Activated naive CD4-positive, alpha-beta T cell treated with anti-CD3 and anti-CD28 coated beads for 36 hours (primary cell): ENCODE measurements at places on chromosomes 7 and 10. TPM values are rescaled to one million over a fixed set of nuclear protein-coding genes. Genes with fewer than 3 reads are reported as not detected.

The ASB10 gene
- total RNA-seq = not detected

The TMEM130 gene
- total RNA-seq = 0.10 TPM

The ANLN gene
- total RNA-seq = 64.8 TPM

The MACC1 gene
- not detected for total RNA-seq

The RPEL1 gene
- total RNA-seq = 0.17 TPM

The EBLN1 gene
- total RNA-seq = not detected

The PRKCQ gene
- total RNA-seq = 49.5 TPM

The NCF1 gene
- 0.50 TPM for total RNA-seq

The CALY gene
- total RNA-seq = not detected

The SEMA3A gene
- 3.0 TPM for total RNA-seq

The ANKRD30A gene
- total RNA-seq = not detected

The CPN1 gene
- total RNA-seq = not detected

The UBE3C gene
- total RNA-seq = 52.9 TPM

The EPO gene
- not detected for total RNA-seq

The TUBB8 gene
- not detected for total RNA-seq

The AKR1C4 gene
- total RNA-seq = not detected

The ATXN7L1 gene
- 9.2 TPM for total RNA-seq

The FMC1 gene
- total RNA-seq = 10.6 TPM

The CYP3A7 gene
- not detected for total RNA-seq

The PNLIP gene
- total RNA-seq = not detected

GRCh38 chr10:132232023-132232951, 45.5 kb downstream of the DPYSL4 start:
- peak; percentile 54 for DNase-seq

- no peak for DNase-seq
These were observed 33.2 kb downstream of the DRGX start for GRCh38 chr10:49362596-49363260.

GRCh38 chr10:120719333-120719732, 131.8 kb upstream of the WDR11 start:
- DNase-seq = no peak

DNA sequence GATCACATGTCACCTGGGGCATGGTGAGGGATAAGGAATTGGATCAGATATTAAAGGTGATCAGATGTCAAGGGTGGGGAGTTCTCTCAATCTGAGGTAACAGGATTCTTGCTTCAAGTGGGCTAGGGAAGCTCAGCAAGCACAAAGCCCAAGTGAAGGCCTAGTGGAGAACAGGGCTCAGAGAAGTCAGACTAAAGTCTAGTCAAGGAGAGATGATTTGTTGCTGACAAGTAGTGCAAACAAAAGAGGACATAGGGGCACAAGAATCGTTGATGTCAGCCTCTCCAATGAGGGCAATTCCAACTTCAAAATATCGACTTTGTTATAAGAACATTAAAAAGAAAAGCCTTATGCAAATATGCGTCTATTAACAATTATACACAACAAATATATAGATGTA, 852.8 kb upstream of the CELF2 start:
- DNase-seq = no peak

- DNase-seq = no peak
These were observed 30.0 kb upstream of the KNDC1 start for GRCh38 chr10:133129859-133130495.

DNA sequence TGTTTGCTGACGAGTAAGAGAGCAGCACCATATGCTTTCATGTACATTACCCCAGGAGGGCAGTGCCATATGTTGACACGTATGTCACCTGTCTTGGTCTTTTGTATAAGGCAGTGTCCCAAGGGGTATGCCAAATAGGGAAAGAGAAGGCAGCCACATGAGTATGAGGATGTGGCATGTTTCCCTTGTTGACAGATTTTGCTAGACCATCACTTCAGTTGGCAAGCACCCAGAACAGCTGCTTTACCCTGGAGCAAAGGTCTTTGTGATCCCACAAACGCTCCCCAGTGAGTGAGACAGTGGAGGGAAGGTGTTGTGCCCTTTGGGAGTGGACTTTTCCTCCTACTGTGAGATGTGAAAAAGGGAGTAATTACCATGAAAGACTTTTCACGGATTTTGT, 350.1 kb downstream of the ETV1 start:
- no peak for DNase-seq

- DNase-seq = no peak
These were observed 224.1 kb downstream of the SLC25A13 start for GRCh38 chr7:96097835-96098234.

- DNase-seq = no peak
These were observed 148.4 kb downstream of the PLXDC2 start for GRCh38 chr10:19964625-19965024.

DNA sequence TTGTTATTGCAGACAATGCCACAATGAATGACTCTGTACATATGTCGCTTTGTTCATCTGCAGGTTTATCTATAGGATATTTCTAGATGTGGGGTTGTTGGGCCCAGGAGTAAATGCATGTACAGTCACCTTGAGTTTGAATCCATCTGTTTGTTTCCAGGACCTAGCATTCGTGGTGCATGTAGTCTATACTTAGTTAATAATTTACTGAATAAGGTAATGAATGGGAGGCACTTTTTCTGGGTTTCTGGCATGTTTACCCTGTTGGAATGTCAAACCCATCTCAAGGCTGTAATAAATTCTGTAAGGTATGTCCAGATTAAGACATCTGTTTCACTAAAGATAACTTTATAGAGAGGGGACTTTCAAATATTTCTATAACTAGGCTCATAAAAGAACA, 23.5 kb downstream of the HECTD2 start:
- no peak for DNase-seq

GRCh38 chr10:10293481-10293951, 724.2 kb upstream of the CELF2 start:
- no peak for DNase-seq

DNA sequence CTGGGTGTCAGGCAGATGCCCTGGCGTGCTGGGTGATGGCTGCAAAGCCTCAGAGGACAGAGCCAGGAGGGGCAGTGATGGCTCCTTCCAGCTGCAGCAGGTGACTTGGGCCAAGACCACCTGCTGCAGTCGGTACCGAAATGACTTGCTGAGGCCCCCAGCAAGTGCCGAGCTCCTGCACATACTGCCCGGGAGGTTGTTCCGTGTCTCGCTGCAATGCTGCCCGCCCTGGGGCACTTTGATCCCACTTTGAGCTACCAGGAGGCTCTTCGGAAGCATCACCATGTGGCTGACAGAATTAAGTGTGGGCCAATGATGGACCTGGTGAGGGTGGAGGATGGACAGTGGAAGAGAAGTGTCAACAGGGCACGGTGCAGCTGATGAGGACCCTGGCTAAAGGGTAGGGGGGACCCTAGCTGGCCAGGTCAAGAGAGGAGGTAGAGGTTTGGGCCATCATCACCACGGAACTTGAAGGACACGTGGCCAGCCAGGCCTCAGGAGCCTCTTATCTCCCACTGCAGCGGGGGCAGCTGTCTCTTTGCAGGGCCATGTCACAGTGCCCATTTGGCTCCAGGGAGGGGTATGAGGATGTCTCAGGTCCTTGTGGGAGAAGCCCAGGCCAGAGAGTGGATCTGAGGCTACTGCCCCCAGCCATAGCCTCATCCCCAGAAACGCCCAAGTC, 51.1 kb upstream of the NANOS1 start:
- no peak for DNase-seq

DNA sequence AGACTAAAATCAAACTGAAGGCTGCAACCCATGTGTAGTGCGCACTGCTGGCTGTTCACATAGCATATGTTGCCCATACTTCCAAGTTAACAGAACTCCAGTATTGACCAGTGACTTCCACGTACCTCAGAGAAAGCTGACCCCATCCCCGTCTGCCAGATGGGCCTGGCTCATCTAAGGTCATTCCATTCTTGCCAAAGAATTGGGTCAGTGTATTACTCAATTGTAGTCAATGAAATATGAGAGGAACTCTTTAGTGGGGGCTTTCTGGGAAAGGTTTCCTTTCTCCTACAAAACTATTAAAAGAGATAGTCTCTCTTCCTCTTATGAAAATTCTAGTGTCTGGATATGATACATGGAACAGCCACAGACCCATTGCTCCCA, 238.6 kb downstream of the COBL start:
- no peak for DNase-seq

DNA sequence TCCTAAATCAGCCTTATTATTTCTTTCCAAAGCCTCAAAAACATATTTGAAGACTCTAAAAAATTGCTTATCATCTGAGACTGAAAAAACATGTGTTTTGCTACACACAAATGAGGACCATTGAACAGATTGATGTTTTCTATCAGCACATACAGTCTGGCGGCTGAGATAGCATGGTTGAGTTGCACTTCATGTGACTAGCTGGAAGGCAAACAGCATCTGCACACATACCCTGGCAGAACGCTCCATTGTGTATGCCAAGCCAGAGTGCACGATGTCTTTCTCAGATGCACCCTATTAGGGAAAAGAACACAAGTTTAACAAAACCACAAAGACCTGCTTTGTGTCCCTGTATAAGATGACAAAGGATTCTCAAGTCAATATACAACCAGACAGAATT, 33.0 kb downstream of the FAM25A start:
- DNase-seq = no peak

- DNase-seq = no peak
These were observed 32.3 kb downstream of the PALD1 start for GRCh38 chr10:70510904-70511303.

DNA sequence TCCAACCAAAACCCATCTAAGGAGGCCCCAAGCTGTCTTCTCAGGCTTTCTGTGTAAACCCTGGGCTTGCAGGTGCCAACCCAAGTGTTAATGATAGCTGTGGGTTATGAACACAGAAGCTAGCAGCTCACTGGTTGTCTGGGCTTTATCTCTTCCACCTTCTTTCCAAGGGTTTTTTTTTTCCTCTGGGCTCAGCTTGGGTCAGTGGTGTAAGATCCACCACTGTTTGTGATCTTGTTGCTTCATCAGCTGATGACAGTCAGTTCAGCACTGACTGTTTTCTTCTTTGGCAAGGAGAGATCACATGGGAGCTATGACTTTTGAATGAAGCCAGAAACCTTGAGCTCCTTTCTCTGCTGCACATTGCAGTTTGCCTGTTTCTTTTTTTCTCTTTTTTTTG, 4.6 kb downstream of the GTPBP4 start:
- no peak for DNase-seq

- no peak for DNase-seq
These were observed 100.9 kb upstream of the SORCS3 start for GRCh38 chr10:104540181-104540580.

GRCh38 chr7:33849004-33849403, 56.3 kb upstream of the BMPER start:
- no peak for DNase-seq

GRCh38 chr7:51521054-51521453, 204.4 kb upstream of the COBL start:
- no peak for DNase-seq

DNA sequence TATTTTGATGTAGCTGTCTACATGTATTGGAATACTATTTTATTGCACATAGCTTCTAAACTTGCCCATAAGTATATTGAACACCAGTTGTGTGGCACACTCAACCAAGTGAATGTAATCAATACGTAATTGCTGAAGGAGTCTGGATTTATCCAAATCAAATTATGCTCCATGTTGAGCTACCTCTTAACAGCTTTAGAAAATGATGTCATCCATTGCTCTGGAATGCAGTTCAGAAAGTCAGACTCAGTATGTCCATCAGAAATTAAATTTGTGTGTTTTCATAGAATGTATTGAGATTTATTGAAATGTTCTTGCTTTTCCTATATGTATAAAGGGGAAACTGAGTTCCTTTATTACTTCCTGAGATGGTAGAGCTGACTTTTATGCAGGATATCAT, 25.0 kb upstream of the CCAR1 start:
- DNase-seq = no peak

DNA sequence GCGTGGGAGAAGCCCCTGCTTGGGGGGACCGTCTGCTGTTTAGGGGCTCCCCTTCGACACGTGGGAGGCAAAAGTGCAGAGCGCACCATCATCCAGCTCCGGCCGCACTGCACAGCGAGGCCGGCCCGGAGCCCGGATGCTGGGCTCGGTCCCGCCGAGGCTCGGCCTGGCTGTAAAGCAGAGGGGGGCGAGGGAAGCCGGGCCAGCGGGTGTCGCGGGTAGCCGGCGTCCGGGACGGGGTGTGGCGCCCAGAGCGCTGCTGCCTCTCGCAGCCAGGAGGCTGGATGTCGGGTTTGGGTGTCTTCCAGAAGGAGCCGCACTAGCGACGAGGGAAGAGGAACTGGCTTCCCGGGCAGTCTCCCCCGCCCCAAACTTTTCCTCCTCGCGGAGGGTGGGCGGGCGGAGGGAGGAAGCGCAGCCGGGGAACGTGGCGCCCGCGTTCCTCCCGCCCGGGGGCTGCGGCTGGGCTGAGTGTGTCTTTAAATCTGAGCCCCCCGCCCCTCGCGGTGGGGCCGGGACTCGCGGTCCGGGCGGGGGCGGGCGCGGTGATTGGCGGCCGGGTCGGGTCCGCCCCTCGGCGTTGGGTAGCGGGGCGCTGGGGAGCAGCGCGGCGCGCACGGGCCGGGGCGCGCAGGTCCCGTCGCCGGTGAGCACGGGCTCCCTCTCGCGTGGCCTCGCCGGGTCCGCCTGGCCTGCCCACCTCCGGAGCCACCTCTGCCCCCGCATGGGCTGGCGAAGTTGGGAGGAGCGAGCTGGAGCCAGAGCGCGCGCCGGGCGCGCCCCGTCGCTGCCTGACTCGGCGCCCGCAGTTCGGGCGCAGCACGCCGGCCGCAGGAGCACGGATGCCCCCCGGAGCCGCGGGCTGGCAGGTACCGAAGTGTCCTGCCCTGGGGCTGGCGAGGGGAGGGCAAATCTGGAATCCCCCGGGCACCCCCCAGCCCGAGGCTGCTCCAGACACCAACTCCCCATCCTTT, at the start of gene PALD1:
PALD1 (plus strand) TSS at position 577 of the 974 bp plus-strand sequence. CDS start 47,185 bp downstream, outside the sequence.
- DNase-seq = peak; percentile 42

- DNase-seq = no peak
These were observed 10.3 kb downstream of the FAM3C start for GRCh38 chr7:121385800-121386179.

DNA sequence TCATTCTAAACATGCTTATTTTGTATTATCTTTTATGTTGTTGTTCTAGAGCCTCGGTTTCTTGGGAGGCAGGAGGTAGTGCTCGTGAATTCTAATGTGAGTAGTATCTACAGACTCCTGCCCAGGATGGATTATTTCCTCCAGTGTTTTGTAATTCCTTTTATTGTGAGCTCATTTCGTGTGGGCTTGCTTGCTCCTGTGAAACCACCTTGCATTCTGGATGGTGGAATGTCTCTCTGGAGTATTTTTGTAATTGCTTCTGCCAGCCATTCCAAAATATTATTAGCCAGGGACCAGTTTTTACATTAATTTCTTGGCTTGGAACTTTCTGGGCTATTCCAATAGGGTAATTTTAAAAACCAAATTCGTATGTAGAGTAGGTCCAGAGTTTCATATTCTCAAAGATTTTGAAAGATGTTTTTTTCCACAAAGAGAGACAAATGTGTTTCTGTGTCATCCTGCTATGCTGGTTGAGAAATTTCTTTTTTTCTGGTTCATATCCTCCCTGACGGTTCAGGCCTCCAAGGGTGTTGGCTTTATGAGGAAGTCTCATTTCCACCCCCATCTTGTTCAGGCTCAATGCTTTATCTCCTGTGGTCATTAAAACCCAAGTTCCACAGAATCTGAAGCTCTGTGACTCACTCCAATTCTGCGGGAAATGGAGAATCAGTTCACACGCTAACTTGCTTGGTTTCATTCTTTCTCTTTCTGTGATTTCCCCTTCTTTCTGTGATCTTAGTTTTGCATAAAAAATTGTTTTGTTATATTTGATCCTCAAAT, 41.7 kb upstream of the CALD1 start:
- DNase-seq = peak; percentile 47

- DNase-seq = no peak
These were observed 69.4 kb downstream of the SH3PXD2A start for GRCh38 chr10:103786020-103786419.

- DNase-seq = no peak
These were observed 1284.5 kb upstream of the AUTS2 start for GRCh38 chr7:68313806-68314205.
